ENCODE measurements at places on chromosomes 7 and 10.
A peak's percentile ranks its signal among the peaks of the same experiment; 100 is the strongest.

GRCh38 chr7:107972941-107973376, 30.0 kb downstream of the LAMB1 start:
- no peak for DNase-seq

DNA sequence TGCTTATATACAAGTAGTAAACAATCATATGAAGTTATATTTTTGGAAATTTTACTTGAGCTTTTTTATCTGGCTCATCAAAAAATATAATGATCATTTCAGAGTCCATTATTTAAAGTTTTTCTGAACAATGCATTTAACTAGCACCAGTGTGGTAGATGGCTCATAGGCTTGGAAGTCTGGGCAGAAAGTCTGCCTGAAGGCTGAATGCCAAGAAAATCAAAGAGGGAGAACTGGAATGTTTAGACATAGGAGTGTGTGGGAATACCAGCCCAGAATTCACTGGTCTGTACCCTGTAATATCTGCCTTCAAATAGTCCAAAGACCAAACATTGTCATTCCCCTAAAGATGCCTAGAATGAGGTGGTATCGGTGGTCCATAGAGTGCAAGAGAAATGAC, 40.3 kb upstream of the ANK3 start:
- DNase-seq: no peak

GRCh38 chr7:81743665-81744064, 26.2 kb downstream of the HGF start:
- DNase-seq: no peak

- peak; percentile 41 for DNase-seq
Measured at GRCh38 chr10:78594559-78595268, 474.1 kb upstream of the ZMIZ1 start.

- no peak for DNase-seq
Measured at GRCh38 chr10:113566888-113567287, 14.0 kb downstream of the HABP2 start.

GRCh38 chr10:43678654-43679053, 30.0 kb upstream of the ZNF32 start:
- DNase-seq: no peak

DNA sequence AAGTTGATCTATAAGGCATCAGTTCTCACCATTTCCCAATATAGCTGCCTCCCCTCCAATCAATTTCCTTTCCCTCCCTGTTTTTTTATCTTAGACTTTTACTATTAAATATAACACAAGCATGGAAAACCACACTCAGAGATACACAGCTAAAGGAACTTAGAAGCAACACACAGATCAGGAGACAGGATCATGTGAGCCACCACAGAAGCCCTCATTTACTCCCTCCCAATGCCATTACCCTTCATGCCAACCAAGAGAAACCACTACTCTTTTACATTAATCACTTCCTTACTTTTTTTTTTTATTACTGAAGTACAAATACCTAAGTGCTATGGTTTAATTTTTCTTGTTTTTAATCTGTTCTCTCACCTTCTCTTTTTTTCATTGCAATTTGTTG, 33.0 kb downstream of the COG5 start:
- no peak for DNase-seq

DNA sequence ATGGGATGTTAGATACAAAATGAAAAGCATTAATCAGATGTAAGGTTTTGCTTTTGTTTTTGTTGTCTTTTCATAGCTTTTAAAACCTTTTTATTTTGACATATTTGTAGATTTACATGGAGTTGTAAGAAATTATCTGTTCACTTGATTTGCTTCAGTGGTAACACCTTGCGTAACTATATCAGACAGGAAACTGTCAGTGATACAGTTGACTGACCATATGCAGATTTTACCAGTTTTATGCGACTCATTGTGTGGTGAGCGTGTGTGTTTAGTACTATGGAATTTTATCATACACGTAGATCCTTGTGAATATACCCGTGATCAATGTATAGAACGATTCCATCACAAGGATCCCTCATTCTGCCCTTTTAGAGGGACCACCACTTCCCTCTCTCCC, 701.4 kb downstream of the SUGCT start:
- no peak for DNase-seq

GRCh38 chr10:117632406-117632805, 89.9 kb downstream of the EMX2 start:
- DNase-seq: no peak

DNA sequence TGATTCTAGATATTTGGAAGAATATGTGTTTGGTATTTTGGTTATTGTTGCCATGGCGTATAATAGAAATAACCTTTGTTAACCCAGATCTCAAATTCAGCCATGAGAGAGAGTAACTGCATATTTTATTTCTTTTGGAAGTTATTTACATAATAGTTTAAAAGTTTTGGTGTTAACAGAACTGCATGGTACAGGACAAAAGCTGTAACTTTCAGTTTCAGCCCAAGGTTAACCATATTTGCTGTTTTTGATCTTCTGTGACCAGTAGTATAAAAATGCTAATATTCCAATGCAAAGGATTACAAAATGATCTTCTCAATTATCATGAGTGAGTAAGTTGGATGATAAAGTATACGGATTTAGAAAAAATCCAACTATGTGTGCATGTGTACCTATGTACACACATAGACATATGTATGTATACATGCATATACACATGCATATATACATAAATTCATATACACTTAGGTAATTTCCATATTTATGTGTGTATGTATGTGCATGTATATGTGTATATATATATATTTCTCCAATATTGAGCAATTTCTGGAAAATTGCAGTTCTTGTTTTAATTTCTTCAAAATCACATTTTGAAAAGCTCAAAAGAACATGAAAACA, 38.0 kb upstream of the PIP4K2A start:
- DNase-seq: no peak

DNA sequence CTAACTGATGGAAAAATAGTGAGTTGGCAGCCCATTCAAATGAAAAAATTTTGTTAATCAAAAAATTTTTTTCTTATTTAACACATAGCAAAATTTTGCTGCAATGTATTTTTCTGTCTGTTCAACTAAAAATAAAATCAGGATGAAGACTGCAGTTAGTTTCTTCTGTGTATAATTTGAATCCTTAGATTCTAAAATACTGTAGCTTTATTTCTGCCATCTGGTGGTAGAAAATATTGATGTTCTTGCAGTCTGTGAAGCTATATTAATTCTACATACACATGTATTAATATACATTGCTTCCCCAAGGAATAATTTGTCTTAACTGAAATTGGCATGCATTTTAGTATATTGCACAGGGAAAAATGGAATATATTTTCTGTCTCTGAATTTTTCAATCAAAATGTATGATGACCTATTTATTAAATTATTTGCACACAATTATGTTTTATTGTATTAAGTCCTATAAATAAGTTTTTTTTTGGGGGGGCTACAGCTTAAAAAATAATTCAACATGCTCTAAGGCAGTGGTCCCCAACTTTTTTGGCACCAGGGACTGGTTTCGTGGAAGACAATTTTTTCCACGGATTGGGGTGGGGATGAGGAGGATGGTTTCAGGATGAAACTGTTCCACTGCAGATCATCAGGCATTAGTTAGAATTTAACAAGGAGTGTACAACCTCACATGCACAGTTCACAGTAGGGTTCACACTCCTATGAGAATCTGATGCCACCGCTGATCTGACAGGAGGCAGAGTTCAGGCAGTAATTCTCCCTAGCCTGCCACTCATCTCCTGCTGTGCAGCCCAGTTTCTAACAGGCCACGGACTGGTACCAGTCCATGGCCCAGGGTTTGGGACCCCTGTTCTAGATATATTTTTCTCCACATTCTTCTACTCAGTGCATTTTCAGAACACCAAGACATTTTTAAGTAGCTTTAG, 119.4 kb downstream of the GNAT3 start:
- peak; percentile 31 for DNase-seq
